ENCODE measurements at places on chromosomes 5 and 9.
A peak's percentile ranks its signal among the peaks of the same experiment; 100 is the strongest.

- DNase-seq = peak; percentile 36
Measured at GRCh38 chr9:128946571-128947276, 679 bp downstream of the DOLK start.

GRCh38 chr5:168886157-168886556, 307.0 kb upstream of the PANK3 start:
- no peak for DNase-seq

DNA sequence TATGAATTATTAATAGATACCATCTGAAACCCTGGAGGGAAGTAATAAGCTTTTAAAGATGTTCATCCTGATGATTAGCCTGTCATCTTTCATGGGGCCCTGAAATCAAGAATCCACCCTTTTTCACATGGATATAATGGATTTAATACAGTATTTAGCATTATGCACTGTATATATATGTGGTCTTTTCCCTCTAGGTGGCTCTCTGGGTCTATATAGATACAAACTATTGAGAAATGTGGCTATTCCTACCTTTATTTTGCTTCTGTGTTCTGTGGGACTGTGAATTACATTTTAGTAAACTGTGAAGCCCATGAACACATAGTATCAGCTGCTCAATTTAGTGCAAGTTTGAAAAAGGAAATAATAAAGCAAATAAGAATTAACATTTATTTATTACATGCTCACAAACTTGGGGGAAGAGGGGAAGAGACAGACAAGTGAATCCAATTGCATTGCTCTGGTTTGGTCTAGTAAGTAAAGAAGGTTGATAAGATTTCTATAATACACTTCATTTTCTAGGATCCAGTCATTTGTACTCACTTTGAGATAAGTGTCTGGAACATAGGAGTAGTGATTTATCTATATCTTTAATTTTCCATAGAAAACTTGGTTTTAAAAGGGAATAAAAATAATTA, 112.2 kb downstream of the SCAMP1 start:
- peak; percentile 54 for DNase-seq

- DNase-seq = peak; percentile 10
Measured at GRCh38 chr5:137195483-137195882, 303.6 kb downstream of the SPOCK1 start.

DNA sequence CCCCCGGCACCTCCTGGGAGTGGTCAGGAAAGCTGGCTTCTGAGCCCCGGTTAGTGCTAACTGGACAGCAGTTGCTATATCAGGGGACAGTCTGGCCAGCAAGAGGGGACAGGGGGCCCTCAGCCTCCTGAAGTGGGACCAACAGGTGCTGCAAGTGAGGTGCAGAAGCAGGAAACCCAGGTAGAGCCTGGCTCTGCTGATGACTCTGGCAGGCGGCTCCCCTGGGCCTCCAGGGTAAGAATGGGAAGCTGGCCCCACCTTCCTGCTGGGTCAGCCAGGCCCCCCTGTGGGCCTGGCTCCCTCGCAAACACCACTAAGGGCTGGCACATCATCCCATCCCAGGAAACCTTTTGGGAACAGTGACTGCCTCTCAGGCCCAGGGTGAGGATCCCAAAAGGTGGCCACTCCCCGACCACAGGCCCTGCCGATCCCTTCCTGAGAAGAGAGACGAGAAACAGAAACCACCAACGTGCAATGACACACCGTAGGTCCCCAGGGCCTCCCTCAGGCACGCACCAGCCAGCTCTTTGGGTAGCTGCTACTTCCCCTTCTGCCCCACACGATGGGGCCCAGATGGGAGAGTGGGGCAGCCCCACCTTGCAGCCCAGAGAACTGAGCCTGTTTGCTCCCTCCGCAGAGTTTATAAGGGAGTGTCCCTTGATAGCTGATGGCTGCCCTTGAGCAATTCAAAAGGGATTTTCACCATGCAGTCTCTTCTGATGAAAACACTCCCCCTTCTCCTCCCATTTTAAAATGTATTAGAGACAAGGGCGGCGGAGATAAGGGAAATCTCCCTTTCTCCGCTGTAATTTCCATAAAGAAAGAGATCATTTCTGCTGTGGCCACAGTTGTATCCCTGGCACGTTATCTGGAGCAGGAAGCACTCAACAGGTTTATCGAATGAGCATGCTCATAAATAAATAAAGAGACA, 76.8 kb downstream of the STK10 start:
- DNase-seq = peak; percentile 74

- no peak for DNase-seq
Measured at GRCh38 chr9:75451045-75451444, 362.7 kb downstream of the OSTF1 start.

DNA sequence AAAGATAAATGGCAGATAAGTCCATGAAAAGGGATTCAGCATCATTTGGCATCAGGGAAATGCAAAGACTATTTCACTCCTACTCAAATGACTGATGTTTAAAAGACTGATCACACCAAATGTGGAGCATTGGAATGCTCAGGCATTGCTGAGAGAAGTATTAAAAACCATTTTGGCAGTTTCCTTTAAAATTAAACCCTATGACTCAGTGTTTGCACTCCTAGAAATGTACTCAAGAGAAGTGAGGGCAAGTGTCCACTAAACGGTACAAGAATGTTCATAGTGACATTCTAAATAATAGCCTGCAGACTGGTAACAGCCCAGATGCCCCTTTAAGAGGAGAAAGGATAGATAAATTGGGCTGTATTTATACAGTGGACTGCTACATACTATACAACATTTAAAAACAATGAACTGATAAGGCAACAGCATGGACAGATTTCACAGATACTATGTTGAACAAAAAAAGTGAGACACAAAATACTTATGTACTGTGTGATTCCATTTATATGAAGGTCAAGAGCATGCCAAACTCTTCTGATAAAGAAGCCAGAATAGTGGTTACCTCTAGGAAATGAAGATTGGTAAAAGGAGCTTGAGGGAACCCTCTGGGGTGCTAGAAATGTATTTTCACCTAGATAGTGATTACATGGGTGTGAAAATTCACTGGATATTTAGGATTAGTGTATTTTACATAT, 24.6 kb downstream of the APC start:
- DNase-seq = peak; percentile 8

GRCh38 chr9:91900797-91901177, 49.2 kb downstream of the ROR2 start:
- DNase-seq = no peak

DNA sequence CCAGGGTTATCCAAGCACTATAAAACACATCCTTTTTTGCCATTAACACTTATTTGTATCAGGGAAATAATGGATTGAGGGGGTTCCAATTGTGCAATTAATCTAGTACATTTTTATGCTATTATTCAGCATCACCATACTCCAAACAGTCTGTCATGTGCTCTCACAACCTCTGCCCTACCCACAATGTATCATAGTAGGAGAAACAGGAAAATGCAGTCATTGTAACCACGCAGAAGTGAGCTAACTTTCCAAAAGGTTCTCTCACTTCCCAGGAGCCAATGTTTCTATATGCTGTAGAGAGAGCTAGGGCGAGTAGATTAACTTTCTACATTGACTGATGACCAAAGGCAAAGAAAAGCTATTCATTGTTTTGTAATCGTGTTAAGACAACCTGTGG, 29.8 kb downstream of the DAB2 start:
- DNase-seq = peak; percentile 91

GRCh38 chr9:69297300-69297980, 27.6 kb upstream of the ENTREP1 start:
- DNase-seq = no peak

- peak; percentile 23 for DNase-seq
Measured at GRCh38 chr5:7754997-7755596, 95.8 kb downstream of the CFAP90 start.

DNA sequence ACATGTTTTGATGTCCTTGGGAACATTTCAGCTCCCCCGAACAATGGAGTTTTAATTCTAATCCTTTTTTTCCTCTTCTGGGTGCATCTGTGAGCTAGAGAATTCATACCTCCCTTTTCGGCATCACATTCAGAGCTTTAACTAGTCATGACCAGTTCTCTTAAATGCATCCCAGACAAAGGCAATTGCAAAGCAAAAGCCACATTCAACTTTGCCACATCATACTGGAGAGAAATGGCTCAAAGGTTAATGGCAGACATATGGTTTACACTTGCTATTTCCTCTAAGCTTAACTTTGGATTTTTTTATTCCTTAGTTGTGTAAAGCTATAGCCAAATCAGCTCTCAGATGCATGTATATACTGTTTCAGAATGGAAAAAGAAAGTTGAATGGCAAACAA, 153.3 kb downstream of the ESM1 start:
- no peak for DNase-seq

- DNase-seq = no peak
Measured at GRCh38 chr5:124538191-124538590, 208.2 kb downstream of the ZNF608 start.

- DNase-seq = no peak
Measured at GRCh38 chr5:128011339-128011738, 72.2 kb upstream of the SLC12A2 start.

GRCh38 chr5:177505075-177505474, 4.6 kb downstream of the DOK3 start:
- no peak for DNase-seq

GRCh38 chr5:173538018-173538417, 78.4 kb downstream of the BOD1 start:
- DNase-seq = no peak

Data from ELR (cell line).